GM04503 (cell line): ENCODE measurements at places on chromosomes 11 and 22.

DNA sequence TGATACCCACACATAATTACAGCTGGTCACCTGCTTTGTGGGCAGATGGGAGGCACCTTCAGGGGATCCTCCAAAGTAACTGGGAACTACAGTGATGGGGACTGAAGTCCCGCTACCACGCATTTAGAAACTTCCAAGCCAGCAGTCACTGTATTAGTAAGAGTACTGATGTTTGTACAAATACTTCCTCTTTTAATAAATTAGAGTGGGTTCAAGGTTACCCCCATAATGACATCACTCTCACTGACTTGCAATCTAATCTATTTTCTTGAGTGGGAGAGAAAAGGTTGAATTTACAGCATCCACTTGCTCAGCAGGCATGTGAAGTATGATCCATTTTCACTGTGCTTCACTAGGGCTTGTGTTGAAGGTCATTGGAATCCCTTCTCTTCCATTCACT, 72.1 kb upstream of the TIMP3 start:
- DNase-seq, result no peak

GRCh38 chr22:49497266-49497665, 330.4 kb downstream of the BRD1 start:
- no peak for DNase-seq

DNA sequence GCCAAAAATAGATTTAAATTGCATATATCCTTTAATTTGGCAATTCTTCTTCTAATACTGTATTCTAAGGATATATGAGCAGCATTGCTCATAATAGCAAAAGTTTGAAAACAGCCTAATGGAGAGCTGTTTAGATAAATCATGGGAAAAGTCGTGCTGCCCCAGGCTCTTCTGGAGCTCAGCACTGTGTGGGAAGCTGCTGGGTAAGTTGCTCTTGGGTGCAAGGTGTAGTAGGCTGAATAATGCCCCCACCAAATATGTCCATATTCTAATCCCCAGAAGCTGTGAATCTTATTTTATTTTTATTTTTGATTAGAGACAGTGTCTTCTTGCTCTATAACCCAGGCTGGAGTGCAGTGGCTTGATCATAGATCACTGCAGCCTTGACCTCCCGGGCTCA, 34.9 kb upstream of the WEE1 start:
- DNase-seq, result no peak

GRCh38 chr11:45267052-45267451, 19.1 kb downstream of the SYT13 start:
- no peak for DNase-seq

DNA sequence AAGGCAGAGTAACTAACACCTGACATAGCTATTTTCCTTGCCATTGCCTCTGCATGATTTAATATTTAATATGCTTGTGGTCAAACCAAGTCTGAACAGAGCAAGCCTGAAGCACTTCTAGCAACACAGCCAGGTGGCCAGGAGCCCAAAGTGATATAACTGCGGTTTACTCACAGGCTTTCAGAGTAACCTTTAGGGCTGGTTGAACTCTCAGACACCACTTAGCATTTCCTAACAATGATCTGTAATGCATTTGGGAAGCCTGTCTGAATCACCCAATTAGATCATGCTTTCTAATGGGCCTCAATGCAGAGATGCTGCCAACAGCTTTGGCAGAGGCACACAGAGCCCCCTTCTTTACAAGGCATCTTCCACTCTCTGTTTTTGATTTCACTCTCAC, 96.1 kb downstream of the FDX1 start:
- peak; percentile 68 for DNase-seq

DNA sequence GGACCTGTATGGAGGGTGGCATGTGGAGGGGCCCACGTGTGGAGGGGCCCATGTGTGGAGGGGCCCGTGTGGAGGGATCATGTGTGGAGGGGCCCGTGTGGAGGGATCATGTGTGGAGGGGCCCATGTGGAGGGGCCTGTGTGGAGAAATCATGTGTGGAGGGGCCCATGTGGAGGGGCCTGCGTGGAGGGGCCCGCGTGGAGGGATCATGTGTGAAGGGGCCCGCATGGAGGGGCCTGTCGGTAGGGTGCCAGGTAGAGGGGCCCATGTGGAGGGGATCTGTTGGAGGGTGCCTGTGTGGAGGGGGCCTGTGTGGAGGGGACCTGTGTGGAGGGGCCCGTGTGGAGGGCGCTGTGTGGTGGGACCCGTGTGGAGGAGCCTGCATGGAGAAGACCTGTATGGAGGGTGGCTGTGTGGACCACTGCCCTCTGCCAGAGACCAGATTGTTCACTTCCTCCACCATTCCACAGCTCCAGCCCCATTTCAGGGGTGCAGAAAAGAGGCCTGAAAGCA, 47.0 kb downstream of the IGLL5 start:
- no peak for DNase-seq

- no peak for DNase-seq
Measured at GRCh38 chr11:68064926-68065325, 26.1 kb downstream of the TCIRG1 start.

DNA sequence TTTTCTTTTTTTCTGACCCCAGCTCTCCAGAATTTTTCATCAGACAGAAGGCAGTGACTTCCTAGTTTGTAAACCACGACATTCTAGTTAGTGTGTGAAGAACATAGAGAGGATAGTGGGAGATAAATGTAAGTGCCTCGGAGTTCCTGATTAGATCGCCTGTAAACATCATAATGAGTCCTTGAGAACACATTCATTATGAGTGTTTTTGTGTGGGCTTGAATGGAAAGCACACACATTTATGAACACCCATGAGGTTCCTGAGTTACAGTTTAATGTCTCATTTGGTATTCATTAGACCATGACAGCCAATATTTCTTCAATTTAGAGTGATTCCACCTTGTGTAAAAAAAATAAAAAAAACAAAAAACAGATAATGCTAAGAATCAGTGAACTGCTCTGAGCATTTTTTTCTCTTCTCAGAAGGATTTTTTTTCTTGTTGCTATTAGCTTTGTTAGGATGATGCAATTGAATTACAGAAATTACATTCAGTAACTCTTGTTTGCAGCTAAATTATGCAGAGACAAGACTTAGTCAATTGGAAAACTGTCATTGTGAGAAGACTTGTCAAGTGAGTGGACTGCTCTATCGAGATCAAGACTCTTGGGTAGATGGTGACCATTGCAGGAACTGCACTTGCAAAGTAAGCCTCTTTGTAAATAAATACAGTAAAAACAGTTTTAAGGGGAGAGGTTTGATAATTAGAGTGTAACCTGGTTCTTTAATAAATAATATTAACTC, 257.6 kb downstream of the NELL1 start:
- DNase-seq, result no peak

DNA sequence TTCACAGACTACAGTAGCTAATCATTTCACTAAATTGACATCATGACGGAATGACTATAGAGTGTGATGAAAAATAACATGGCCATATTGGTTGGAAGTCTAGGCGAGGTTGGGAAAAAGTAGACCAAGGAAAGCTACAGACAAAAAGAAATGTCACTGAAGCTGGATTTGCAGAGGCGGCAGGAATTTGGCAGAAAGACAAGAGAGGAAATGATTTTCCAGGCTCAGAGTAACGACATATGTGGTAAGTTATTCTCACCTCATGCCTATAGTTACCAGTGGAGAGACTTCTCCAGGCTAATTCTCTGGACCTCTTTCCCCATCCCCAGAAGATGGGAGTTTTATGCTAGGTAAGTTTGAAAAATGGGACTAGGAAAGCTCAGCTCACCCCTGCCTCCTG, 1005.8 kb upstream of the CCDC90B start:
- DNase-seq, result no peak

- DNase-seq, result no peak
Measured at GRCh38 chr11:113308601-113309000, 5.8 kb upstream of the TTC12 start.

GRCh38 chr11:96798445-96798844, 408.6 kb downstream of the JRKL start:
- no peak for DNase-seq

DNA sequence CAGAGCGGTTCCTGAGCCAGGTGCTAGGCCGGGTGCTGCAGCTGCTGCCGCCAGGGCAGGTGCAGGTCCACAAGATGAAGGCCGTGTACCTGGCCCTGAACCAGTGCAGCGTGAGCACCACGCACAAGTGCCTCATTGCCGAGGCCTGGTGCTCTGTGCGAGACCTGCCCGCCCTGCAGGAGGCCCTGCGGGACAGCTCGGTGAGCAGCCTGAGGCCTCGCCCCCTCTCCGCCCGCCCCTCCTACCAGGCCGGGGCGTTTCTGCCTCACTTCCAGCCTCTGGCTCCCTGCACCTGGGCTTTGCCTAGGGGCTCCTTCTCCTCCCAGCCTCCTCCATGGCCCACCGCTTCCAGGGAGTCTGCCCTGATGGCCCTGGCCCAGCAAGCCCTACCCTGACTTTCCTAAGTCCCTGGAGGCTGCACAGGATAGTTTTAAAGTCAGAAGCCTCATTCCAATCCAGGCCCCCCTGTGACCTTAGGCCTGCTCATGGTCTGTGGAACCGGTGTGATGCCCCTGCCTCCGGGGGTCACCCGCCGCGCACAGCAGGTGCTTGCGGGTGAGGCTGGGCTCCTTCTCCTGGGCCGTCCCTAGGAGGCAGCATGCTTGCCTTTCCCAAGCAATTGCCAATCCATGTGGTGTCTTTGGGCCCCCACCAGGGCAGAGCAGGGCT, 5.5 kb downstream of the TCIRG1 start:
- DNase-seq, result no peak

- no peak for DNase-seq
Measured at GRCh38 chr11:118156531-118157185, 4.0 kb upstream of the SCN4B start.

- no peak for DNase-seq
Measured at GRCh38 chr22:25048659-25049647, 96.4 kb downstream of the KIAA1671 start.
